HuH-7 (cell line): ENCODE measurements at places on chromosomes 1 and 21.
A peak's percentile ranks its signal among the peaks of the same experiment; 100 is the strongest.

DNA sequence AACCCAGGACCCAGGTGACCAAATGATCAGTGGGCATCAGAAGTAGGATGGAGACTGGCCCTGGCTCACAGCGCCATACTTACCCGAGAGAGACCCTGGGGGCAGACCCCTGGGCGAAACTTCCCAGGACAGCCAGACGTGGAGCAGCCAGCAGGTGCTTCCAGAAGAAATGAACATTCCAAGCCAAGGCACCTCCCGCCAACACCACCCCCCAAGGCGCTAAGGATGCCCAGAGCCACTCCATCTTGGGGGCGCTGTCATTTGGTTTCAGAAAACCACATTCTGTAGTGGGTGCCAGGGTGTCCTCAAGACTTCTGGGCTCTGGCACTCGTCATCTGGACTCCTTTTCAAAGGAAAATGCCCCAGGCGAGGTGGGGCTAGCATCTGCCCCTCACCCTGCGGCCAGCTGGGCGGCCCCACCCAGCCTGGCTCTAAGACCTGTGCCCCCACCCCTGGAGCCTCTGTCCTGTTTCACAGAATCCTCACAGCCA, 98.8 kb downstream of the RIPK4 start:
- DNase-seq: no peak

DNA sequence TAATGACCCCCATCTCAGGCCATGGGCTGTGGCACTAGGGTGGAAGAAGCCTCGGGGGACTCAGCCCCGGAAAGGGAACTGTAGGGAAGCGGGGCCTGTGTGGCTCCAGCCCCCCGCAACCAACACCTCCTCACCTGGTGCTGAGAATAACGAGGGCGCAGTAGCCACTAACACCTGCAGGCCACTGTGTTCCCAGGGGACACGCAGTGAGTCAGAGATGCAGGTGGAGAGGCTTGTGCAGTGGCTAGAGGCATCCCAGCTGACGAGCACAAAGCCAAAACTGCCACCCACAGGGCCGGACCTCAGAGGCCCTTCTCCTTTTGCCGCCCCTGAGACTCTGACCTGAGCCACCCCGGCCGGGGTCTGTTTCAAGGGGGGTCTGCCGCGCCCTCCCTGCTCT, 33.5 kb upstream of the CCDC27 start:
- no peak for DNase-seq

GRCh38 chr1:11059968-11060830, at the start of gene SRM:
SRM (minus strand) TSS chr1:11060018; CDS start chr1:11059943, 75 bp downstream.
- peak; percentile 98 for DNase-seq

GRCh38 chr21:41564871-41565274, 56.9 kb upstream of the TMPRSS2 start:
- no peak for DNase-seq

DNA sequence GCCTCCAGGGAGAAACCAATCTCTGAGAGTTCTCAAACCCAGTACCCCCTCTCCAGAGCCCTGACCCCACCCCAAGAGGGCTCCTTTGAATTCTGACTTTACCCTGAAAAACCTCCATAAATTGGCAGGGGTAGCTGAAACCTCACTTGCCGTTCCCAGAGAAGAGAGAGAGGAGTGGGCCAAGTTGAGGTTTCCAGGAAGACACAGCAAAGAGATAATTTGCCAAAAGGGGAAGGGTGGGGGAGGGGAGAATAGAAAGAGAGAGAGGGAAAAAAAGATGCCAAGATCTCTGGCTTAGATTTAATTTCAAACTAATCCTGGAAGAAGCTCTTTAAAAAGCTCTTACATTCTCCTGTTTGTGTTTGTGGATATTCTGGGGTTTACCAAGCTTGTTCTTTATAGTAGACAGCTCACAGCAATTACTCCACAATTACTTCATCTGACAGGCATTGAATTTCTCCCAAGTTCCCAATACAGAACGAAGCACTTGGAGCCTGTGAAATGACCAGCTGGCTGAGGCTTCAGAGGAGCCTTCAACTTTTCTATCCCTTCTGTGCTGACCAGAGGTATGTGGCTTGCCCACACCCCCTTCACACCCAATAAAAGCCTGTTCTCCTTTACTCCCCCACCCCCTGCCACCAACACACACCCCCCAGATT, 1.1 kb upstream of the GRHL3 start:
- no peak for DNase-seq

GRCh38 chr1:61123326-61123725, 41.0 kb downstream of the NFIA start:
- no peak for DNase-seq

- DNase-seq: no peak
Measured at GRCh38 chr1:96358057-96358456, 363.5 kb upstream of the PTBP2 start.

GRCh38 chr1:160068225-160068624, 1.7 kb downstream of the KCNJ10 start:
- DNase-seq: no peak

- no peak for DNase-seq
Measured at GRCh38 chr21:45586289-45586858, 44.1 kb upstream of the SLC19A1 start.

- no peak for DNase-seq
Measured at GRCh38 chr1:175665616-175666015, 77.8 kb downstream of the TNR start.

GRCh38 chr1:240646571-240647240, 34.8 kb upstream of the GREM2 start:
- DNase-seq: no peak

- DNase-seq: no peak
Measured at GRCh38 chr1:93313026-93313425, 32.7 kb upstream of the DR1 start.

DNA sequence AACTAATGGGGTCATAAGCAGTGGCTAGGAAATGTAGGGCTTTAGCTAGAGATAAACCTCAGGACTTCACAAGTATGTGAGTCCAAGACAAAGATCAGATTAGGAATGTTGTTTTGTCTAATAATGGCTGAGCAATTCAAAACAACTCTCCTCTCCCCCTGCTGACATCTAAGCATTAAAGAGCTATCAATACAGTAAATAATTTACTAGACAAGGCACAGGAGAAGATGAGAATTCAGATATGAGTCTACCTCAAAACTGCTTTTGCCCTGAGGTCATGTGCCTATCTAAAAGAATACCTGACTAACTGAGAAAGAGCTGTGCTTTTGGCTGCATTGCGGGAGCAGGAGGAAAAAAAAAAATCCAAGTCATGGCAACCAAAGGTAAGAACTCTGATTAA, 86.8 kb downstream of the SPATA17 start:
- DNase-seq: no peak

DNA sequence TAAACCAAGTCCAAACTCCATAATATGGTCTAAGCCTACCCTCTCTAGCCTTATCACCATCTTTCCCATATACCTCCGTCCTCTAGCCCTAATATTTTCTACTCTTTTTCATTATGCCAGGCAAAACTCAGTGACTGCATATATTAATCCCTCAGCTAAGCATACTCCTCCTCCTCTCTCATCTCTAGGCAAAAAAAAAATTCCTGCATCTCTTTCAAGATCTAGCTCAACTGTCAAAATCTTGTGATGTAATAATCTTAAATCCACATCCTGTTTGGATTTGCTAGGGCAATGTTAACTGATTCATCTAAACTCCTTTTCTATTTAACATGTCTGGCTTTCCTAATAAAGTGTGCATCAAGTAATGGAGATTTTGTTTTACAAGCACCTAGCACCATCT, 20.4 kb downstream of the PRPF38A start:
- DNase-seq: no peak

GRCh38 chr21:42535602-42536171, 22.0 kb downstream of the SLC37A1 start:
- no peak for DNase-seq

DNA sequence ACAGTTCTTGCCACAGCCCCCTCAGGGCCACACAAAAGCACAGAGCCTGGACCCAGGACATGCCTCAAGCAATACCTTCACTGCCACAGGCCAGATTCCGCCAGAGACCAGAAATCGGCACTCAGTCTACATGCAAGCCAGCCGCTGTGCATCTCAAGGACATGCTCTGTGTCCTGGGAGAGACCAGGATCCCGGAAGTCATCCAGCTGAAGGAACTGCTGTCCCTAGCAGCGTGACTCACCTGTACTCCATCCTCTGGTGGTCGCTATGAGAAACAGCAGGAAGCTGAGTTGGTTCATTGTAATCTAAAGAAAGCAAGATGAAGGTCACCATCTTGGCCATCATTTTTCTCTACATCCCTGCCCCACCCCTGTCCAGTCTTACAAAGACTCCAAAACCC, 401 bp downstream of the ITLN1 start:
- peak; percentile 43 for DNase-seq

DNA sequence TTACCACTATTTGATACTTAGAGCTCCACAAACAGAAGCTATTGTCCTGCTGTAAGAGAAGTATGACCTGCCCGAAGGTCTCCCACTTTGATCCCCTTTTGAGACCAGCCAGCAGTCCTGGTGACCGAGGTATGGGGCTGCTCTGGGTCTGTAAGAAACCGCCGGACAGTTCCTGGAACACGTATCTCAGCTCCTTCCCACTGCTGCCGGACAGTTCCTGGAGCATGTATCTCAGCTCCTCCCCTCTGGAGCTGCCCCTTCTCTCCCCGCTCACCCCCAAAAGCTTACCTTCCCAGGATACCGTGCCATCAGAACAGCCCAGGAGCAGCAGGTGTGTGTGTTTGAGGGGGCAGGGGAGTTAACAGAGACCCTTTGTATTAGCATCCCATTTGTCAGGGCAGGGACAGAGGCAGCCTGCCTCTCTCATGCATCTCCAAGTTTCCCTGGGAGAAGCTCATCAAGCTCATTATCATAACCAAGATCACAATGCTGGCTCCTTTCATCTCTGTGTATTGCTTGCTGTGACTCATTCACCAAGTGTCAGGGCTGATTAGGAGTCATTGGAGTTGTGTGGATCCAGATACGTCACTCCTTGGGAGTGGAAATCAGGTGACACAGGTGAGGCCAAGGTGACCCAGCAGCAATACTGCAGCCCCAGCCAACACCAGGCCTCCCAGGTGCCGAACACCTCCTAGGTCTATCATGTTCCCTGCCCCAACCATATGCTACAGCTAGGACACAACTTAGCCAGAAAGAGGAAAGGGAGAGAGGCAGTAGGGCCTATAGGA, 25.3 kb downstream of the OPTC start:
- no peak for DNase-seq

DNA sequence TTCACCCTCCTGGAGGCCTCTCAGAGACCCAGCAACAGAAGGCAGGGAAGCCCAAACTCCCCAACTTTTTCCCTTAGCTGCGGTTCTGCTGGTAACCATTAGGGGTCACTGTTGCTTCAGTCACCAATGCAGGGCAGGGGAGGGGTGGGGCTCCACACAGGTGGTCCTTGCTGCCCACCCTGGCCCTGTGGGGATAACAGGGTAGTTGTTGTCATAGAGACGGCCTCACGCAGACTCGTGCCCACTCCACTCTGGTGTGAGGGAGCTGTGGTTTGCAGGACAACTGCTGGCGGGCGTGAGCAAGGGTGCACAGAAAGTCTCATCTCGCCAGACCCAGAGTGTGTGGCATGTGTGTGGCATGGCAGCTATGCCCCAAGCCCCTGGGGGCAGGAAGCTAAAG, 19.9 kb downstream of the INSRR start:
- peak; percentile 76 for DNase-seq

GRCh38 chr1:148263906-148264255, 111.8 kb upstream of the NBPF11 start:
- no peak for DNase-seq

- DNase-seq: no peak
Measured at GRCh38 chr1:115300087-115300876, 37.8 kb downstream of the NGF start.

DNA sequence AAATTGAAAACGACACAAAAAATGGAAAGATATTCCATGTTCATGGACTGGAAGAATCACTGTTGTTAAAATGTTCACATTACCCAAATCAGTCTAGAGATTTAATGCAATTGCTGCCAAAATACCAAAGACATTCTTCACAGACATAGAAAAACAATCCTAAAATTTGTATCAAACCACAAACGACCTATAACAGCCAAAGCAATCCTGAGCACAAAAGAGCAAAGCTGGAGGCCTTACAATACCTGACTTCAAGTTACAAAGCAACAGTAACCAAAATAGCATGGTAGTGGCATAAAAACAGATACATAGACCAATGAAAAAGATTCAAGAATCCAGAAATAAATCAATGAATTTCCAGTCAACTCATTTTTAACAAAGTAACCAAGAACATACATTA, 1077.3 kb downstream of the KCNT2 start:
- no peak for DNase-seq

DNA sequence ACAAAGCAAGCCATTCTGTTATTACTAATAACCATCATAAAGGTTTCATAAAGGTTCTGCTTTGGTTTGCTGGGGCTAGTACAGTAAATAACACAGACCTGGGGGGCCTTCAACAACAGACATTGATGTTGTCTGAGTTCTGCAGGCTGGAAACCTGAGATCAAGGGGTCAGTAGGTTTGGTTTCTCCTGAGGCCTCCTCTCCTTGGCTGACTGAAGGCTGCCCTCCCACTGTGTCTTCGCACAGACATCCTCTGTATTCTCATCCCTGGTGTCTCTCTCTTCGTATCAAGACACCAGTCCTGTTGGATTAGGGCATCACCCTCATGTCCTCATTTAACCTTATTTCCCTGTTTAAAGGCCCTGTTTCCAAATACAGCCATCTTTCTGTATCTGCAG, 37.3 kb downstream of the HUNK start:
- no peak for DNase-seq

DNA sequence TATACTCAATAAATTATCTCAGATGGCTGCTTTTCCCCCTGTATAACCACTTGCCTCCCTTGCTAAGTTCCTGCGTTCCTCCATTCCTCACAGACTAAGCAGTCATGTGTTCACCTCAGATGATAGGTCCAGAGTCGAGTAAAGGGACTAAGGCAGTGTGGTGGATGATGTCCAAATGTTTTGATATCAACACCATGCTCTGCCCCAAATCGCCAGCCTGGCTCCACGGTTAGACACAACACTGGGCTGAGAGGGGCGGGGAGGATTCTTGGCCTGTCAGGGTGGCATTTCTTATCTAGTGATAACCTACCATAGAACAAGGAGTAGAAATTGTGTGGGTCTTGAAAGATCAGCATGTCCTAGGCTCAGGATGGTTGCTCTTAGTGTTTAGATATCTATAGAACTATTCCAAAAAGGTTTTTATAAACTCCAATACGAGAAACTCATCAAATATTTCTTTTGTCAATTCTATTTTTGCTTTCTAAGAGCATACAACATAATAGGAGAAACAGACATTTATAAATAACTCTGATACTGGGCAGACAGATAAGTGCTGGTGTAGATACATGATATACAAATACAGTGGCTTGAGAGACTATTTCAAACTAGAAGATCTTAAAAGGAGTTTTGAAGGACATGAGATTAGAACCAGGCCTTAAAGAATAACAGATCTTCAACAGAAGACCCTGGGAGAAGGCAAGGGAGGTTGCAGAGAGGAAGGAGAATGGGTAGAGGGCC, 21.5 kb downstream of the GJA5 start:
- no peak for DNase-seq

- no peak for DNase-seq
Measured at GRCh38 chr21:45078371-45078770, 4.0 kb downstream of the ADARB1 start.

GRCh38 chr1:111656086-111657017, 36.8 kb downstream of the RAP1A start:
- peak; percentile 28 for DNase-seq
